ENCODE measurements at places on chromosomes 2 and 18.

- no peak for DNase-seq
Measured at GRCh38 chr2:120446236-120447126, 100.5 kb downstream of the INHBB start.

DNA sequence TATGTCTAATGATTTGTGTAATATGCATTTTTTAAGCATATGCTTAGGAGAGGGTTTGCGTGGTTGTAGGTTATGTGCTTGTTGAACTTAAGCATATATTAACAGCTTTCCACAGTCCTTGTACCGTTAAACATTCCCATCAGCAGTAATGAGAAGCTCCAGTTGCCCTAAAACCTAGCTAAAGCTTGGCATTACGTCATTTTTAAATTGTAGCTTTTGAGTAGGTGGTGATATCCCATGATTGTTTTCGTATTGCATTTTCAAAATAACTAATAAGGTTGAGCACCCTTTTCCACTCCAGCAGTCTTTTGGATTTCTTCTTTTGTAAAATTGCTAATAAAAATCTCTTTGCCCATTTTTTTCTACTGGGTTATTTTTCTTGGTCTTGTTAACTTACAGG lies 453.1 kb upstream of the GCFC2 start:
- DNase-seq, result no peak

- no peak for DNase-seq
Measured at GRCh38 chr18:62334120-62334519, 9.0 kb downstream of the TNFRSF11A start.

GRCh38 chr2:184756885-184757284 lies 158.6 kb downstream of the ZNF804A start:
- no peak for DNase-seq

- DNase-seq, result no peak
Measured at GRCh38 chr2:197931661-197932312, 127.4 kb downstream of the PLCL1 start.

GRCh38 chr2:55133467-55134315 lies 83.4 kb upstream of the RTN4 start:
- DNase-seq, result peak; percentile 29

GRCh38 chr2:149972066-149972465 lies 384.5 kb upstream of the MMADHC start:
- DNase-seq, result no peak

- DNase-seq, result no peak
Measured at GRCh38 chr2:177254433-177255226, 9.9 kb downstream of the NFE2L2 start.

DNA sequence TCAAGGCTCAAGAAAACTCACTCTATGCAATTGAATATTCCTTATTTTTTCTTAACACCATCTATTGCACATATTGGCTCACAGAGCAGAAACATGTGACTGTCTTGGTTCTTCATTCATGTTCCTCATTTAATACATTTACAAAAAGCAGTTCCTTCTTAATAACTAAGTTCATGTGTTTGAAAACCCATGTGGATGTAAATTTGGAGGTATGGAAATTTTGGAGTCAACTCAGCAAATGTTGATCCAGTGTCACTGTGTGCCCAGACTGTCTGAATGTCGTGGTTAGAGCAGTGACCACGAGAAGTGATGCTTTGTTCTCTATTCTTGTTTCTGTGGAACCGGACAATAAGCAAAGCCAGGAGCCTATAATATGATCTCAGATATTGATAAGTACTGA lies 299.1 kb downstream of the SETBP1 start:
- DNase-seq, result no peak

DNA sequence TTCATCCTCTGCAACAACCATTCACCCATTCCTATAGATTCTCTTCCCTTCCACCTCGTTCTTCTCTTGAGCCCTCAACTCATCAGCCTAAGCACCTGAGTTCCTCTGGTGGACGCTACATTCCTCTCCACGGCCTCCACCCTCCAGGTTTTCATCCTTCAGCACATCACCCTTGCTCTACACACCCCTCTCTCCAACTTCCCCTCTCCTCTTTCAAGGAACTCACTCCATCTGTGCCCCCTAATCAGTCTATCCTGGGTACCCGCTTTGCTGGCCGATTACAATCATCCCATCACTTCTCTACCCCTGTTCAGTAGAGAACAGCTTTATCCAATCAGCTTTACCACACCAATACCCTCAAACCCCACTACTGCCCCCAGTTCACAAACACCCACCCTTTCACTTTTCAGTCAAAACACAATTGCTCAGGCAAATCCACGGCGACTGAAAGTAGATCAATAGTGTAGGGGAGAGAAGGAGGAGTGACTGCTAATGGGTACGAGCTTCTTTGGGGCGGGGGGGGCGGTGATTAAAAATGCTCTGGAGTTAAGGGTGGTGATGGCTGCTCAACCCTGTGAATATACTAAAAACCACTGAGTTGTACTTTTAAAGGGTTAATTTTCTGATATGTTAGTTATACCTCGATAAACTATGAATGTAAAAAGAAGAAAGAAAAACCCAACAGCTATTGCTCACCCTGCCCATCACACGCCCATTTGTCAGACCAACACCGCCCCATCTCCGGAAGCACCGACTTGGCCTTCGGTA lies 857 bp downstream of the DYM start:
- DNase-seq, result no peak

- DNase-seq, result no peak
Measured at GRCh38 chr18:21669736-21670285, 34.8 kb downstream of the ABHD3 start.

GRCh38 chr2:57959390-57959789 lies 87.2 kb upstream of the VRK2 start:
- no peak for DNase-seq

DNA sequence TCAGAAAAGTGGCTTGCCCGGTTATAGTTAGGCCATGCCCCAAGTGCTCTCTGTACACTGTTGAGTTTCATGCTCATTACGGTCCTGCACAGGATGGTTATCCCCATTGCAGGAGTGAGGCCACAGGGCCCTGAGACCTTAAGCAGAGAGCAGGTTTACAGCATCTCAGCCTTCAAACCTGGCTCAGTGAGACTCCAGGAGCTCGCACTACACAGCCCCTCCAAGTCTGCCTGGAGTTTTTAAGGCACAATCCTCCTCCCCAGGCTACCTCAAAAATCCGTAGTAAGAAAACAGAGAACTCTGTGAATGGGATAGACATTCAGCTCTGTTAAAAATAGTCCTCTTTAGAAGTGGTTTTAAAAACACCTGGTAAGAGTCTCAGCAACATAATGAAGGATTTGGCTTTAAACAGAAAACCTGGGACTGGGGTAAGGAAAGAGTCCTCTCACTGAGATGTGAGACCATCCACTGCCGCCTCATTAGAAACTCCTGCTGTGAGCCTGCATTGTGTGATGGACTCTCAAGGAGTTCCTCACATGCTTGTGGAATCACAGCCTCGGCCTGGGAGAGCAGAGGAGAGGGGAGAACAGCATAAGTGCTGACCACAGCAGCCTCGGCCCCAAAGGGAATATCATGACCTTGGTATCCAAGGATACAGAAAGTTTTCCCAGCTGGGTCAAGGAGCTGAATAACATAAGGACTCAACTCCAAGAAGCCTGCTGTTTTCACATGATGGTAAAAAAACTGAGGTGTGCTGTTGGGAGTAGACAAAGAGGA lies 214.8 kb downstream of the ATAD2B start:
- DNase-seq, result no peak

DNA sequence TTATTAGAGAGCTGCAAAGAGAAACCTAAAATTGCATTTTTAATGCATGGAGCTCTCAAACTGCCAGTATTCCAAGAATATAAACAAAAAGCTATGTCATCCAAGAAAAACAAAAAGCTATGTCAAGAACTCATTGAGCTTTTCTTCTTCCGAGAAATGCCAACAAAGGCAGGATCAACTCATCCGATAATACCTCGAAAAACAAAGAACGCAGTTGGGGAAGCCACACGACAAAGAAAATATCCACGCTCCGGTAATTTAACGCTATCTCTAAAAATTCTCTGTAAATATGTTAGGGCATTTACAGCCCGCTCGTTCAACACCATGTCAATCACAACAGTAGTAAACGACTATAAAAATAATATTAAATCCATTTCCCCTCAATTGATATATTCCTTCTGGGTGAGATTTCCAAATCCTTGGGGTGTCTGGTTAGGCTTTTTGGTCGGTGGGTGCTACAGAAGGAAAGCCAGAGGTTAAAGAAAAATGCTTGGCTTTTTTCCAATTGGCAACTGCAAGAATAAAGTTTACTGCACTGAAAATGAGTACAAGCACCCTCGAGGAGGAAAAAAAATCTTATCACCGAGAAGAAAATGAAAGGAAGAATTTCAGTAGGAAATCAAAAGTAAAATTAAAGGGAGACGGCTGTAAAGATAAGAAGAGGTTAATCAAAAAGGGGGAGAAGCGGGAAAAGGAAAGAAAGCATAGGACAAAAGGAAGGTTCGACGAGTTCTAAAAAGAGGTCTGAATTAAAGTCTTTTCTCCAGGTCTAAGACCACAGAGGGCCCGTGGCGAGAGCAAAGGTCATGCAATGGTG lies 856 bp downstream of the TIA1 start:
- DNase-seq, result no peak

GRCh38 chr2:109168716-109169115 lies 39.7 kb downstream of the SH3RF3 start:
- DNase-seq, result no peak

DNA sequence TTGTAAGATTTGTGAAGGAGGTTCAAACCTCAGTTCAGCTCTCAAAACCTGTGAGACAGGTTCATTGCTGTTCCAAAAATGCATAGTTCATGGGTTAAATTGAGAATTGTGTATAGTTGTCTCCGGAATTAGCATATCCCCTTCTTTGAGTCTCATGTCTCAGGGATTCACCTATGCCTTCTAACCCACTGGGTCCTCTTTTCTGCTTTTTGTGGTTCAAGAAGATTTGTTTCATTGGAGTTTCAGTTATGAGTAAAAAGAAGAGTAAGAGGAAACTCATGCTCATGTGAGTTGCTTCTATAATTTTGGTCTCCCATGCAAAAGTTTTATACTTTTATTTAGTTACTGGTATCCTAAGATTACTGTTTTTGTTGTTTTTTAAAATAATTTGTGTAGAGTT lies 1219.8 kb upstream of the ZEB2 start:
- DNase-seq, result no peak

DNA sequence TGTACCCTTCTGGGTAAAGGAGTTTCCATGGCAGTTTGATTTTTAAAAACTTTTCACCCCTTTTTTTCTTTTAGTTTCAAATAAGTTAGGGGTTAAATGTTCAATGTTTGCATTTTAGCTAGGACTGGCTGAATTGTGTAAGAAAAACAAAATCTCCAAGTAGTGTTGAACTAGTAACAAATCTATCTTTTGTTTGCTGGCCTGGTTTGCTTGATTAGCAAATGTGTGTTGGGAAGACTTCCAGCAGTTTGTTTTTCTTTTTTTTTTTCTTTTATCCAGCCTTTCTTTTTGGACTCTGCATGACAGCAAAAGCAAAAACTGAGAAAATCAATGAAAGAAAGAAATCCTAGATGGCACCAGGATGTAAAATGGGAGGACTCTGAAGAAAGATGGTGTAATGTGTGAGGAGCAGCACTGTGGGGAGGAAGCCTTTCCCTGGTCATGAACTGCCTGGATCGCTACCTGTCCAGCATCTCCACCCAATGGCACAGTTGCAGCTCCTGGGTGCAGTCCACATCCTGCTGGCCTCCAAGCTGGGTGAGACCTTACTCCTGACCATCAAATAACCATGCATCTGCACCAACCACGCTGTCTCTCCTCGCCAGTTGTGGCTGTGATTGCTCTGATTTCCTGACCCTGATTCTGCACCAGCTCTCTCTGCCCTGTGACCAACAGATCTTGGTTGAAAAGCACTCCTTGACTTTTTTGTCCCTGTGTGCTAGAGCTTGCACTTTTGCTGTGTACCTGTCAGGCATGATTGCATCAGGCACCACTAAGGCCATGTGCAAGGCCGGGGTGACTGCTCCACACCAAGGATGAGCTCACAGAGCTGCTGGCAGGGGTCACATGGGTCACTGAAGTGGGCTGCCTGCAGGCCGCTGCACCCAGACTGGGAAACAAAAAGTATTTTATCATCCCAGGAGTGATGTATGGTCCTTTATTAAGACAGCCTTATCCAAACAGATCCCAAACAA lies 71.2 kb upstream of the ZNF236 start:
- DNase-seq, result no peak

- no peak for DNase-seq
Measured at GRCh38 chr2:16561676-16562075, 104.0 kb downstream of the CYRIA start.

DNA sequence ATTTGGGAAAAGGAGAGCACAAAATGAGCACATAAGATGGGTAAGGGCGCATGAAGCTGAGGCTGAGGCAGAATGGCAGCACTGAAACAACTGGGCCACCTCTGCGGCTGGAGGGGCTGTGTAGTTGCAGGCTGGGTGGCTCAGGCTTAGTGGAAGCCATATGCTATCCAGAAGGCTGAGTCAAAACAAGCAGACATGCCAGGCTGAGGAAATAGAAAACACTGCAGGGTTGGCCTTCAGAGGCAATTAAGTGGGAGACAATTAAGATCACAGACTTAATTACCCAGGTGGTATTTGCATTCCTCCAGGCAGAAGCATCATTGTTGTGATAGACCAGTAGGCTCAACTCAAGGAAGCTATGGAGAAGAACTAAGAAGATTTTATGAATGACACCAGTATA lies 11.4 kb upstream of the XPO1 start:
- no peak for DNase-seq

Measured in T-helper 9 cell (primary cell).